Activated naive CD8-positive, alpha-beta T cell treated with anti-CD3 and anti-CD28 coated beads, Interleukin-2, amount 10 ng/mL, durations not matched to agents 7 days and 5 days (primary cell): ENCODE measurements at places on chromosomes 16 and 17. TPM values are rescaled to one million over a fixed set of nuclear protein-coding genes. Genes with fewer than 3 reads are reported as not detected.
A peak's percentile ranks its signal among the peaks of the same experiment; 100 is the strongest.

GRCh38 chr16:68445458-68445857 is 2.9 kb downstream of the SMPD3 start:
- no peak overlapping the region for H3K27ac ChIP-seq
- peaks cover 47% of the 10 kb centered on the region for H3K27me3 ChIP-seq
- no peak overlapping the region for H3K4me3 ChIP-seq

DNA sequence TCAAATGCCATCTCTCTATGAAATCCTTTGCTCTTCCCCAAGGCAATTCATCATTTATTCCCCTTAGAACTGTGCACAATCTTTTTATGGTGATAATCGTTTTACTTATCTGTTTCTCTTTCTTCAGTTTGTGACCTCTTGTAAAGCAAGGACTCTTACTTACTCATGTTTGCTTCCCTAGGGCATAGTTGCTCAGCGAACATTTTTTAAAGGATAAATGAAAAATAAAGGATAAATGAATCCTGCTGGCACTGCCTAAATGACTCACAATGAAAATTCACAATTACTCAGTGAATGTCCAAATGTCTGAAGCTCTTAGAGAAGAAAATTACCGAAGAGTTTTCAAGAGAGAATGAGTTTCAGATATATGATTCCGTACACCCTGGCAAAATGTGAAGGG is 671.7 kb downstream of the CDH11 start:
- no peaks in the 10 kb centered on the region for H3K36me3 ChIP-seq
- H3K4me3 ChIP-seq: no peak overlapping the region
- H3K27ac ChIP-seq: no peak overlapping the region
- H3K4me1 ChIP-seq: no peaks in the 10 kb centered on the region
- no peak for DNase-seq

DNA sequence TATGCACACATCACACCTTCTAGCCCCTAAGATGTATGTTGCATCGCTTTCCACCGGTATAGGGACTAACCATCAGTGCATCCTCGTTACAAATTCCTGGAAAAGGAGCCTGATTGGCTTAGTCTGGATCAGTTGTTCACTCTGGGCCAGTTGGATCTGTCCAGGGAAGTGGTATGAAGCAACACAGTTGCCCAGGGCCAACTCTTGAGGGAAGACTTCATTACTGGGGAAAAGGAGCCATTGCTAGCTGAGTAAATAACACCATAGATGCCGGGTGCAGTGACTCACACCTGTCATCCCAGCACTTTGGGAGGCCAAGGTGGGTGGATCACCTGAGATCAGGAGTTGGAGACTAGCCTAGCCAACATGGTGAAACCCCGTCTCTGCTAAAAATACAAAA is 275.2 kb upstream of the RBFOX1 start:
- H3K4me3 ChIP-seq: no peak overlapping the region
- no peak overlapping the region for H3K27ac ChIP-seq
- no peaks in the 10 kb centered on the region for H3K27me3 ChIP-seq
- H3K36me3 ChIP-seq: no peaks in the 10 kb centered on the region
- no peak for DNase-seq

- H3K27me3 ChIP-seq: peaks cover 2% of the 10 kb centered on the region
- H3K4me1 ChIP-seq: peaks cover 22% of the 10 kb centered on the region
- peak overlapping the region; percentile 88 for H3K27ac ChIP-seq
- no peak for DNase-seq
- H3K36me3 ChIP-seq: no peaks in the 10 kb centered on the region
These were observed 17.7 kb downstream of the SGCA start for GRCh38 chr17:50183421-50183994.

GRCh38 chr16:48596326-48596725 is 13.7 kb downstream of the N4BP1 start:
- peaks cover 40% of the 10 kb centered on the region for H3K4me1 ChIP-seq
- H3K27ac ChIP-seq: peak overlapping the region; percentile 64
- no peaks in the 10 kb centered on the region for H3K27me3 ChIP-seq
- peak overlapping the region; percentile 60 for H3K4me3 ChIP-seq
- peaks cover 59% of the 10 kb centered on the region for H3K36me3 ChIP-seq
- no peak for DNase-seq

DNA sequence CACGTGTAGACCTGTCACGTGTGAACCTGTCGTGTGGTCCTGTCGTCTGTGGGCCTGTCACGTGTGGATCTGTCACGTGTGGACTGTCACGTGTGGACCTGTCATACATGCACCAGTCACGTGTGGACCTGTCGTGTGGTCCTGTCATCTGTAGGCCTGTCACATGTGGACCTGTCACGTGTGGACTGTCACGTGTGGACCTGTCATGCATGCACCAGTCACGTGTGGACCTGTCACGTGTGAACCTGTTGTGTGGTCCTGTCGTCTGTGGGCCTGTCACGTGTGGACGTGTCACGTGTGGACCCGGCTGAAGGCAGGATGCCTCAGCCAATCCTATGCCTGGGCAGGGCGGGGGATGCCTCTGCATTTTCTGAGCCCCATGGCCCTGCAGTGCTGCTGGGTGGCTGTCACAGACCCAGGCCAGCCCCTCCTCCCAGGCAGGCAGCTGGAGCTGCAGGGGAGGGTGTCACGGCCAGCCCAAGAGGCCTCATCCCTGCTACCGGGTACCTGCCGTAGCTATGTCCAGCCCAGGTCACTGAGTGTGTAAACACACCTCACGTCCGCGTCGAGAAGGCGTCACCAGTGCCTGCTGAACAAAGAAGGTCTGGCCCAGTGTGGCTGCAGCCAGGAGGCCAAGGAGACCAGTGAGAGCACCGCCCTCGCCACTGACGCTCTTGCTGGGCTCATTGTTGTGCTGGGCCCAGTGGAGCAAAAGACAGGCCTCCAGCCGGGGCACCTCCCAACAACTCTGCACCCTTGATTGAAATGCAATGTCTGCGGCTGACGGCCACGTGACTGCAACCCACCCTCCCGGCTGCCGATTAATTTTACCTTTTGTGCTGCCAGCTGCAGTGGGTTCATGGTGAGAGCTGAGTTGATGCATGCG is 18.6 kb upstream of the ACSF3 start:
- no peaks in the 10 kb centered on the region for H3K27me3 ChIP-seq
- H3K4me1 ChIP-seq: no peaks in the 10 kb centered on the region
- no peak overlapping the region for H3K4me3 ChIP-seq

DNA sequence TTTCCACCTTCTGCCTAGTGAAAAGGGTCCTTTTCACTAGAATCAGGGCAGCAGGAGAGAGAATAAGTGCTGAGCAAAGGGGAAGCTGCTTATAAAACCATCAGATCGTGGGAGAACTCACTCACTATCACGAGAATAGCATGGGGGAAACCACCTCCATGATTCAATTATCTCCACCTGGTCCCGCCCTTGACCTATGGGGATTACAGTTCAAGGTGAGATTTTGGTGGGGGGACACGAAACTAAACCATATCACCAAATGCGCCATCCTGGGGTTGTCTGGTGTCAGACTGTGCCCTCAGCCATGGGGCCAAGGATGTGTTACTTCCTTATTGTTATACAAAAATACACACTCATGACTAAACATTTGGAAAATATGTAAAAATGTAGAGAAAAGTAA is 10.4 kb upstream of the KATNB1 start:
- peaks cover 2% of the 10 kb centered on the region for H3K4me1 ChIP-seq
- H3K27me3 ChIP-seq: no peaks in the 10 kb centered on the region
- H3K4me3 ChIP-seq: no peak overlapping the region
- no peak overlapping the region for H3K27ac ChIP-seq
- no peaks in the 10 kb centered on the region for H3K36me3 ChIP-seq

- peaks cover 5% of the 10 kb centered on the region for H3K27me3 ChIP-seq
- H3K27ac ChIP-seq: no peak overlapping the region
- H3K36me3 ChIP-seq: no peaks in the 10 kb centered on the region
- no peaks in the 10 kb centered on the region for H3K4me1 ChIP-seq
- no peak overlapping the region for H3K4me3 ChIP-seq
These were observed 536.7 kb upstream of the HSBP1 start for GRCh38 chr16:83271123-83271522.

- no peak overlapping the region for H3K4me3 ChIP-seq
- H3K4me1 ChIP-seq: no peaks in the 10 kb centered on the region
- DNase-seq: no peak
- H3K27ac ChIP-seq: no peak overlapping the region
These were observed 179.1 kb downstream of the RBFOX1 start for GRCh38 chr16:7511549-7512260.

DNA sequence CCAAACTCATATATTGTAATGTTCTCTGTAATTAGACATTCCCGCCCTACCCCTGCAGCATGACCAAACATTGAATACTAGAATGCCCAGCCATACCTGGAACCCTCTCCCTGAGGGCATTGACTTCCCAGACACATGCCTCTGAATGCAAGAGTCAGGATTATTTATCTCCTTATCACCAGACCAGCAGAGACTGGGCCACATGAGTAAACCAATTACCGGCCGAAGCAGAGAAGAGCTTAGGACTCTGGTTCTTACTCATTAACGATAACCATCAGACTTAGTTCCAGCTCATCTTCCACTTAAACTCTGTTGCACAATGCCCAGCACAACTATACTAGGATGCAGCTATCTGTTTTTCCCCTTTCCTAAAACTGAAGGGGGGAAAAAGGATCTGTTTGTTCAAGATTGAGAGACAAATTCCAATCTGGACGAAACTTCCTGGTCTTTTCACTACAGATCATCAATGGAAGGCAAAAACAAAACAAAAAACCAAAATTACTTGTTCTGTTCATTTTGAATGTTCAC is 88.2 kb upstream of the CORO6 start:
- DNase-seq: no peak
- H3K4me3 ChIP-seq: no peak overlapping the region
- H3K27ac ChIP-seq: no peak overlapping the region
- no peaks in the 10 kb centered on the region for H3K27me3 ChIP-seq

DNA sequence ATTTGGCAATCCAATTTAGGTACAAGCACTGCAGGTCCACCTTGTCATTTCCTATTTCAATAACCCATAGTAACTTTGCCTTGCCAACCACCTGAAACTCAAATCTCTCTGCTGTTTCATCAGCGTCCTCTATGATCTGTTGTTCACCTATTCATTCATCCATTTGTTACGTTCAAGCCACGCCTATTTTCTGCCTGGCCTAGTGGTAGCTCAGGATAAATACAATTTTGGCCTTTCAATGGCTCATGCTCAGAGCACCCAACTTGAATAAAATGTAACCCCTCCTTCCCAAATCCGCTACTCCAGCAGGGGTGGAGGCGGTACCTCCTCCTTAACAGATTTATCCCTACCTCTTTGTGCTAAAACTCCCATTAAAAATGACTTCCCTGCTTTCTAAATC is 3.6 kb upstream of the FBXO47 start:
- no peak overlapping the region for H3K4me3 ChIP-seq
- no peak for DNase-seq
- no peak overlapping the region for H3K27ac ChIP-seq
- peaks cover 2% of the 10 kb centered on the region for H3K27me3 ChIP-seq
- H3K4me1 ChIP-seq: peaks cover 19% of the 10 kb centered on the region

DNA sequence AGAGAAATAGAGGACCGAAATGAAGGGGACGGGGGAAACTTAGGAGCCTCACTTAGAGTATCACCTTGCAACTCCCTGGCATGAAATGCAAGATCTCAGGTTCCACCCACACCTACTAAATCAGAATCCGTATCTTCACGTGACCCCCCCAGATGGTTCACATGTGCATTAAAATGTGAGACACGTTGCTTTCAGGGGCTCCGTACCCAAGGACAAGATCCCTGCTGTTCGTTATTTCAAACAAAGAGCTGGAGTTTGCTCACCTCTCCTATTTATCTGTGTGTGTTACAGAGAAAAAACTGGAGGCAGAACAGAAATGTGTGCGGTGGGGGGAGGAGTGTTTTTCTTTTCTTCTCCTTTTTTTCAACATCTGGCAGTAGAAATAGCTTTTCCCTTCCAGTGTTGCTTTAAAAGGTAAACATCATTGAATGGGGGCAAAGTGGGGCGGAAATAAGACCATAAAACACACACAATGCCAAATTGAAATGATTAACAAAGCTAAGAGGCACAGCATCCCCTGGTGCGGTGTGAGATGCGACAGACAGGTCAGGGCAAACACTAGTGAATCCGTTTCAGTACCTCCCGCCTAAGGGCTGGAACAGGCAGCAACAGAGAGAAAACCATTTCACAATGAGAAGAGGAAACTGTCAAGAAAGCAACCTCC is 145.4 kb downstream of the SOX9 start:
- no peaks in the 10 kb centered on the region for H3K36me3 ChIP-seq
- no peak overlapping the region for H3K27ac ChIP-seq
- H3K27me3 ChIP-seq: no peaks in the 10 kb centered on the region
- H3K4me3 ChIP-seq: no peak overlapping the region

DNA sequence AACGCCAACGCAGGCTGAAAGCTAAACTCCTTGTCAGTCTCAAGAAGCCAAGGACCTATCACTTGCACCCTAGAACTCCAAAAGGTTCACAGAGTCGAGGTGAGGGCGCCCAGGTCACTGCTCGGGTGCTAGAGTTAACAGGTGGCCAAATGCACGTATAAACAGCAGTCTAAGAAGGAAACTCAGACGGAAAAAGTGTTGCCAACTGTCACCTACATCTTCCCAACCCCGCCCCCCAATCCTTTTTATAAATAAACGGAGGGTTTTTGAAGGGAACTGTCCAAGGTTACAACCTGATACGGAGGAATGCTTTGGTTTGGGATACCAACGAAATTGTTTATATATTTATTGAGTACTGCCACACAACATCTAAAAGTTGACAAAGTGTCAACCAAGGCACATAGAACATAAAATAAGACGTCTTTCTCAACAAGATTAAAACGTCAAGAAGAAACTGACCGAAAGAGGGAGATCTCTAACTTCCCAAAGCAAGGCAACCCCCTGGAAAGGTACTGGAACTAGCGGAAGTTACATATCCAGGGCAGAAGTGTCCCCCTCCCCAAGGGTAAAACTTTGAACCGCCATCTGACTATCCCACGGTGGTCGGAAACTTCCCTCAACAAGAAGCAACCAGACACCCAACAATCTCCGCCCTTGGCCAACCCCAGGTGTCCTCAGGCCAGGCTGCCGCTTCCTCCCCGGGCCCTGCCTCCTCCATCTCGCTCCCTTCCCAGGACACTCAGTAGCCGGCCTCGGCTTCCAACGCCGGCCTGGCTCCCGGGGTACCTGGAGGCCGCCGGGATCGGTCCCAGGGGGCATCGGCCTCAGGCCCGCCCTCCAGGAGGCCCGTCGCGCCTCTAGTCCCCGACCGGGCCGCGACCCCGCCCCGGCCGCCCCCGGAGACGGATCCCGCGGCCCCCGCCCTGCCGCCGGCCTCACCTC is 982 bp downstream of the SPAG9 start:
- no peaks in the 10 kb centered on the region for H3K36me3 ChIP-seq
- no peaks in the 10 kb centered on the region for H3K27me3 ChIP-seq
- DNase-seq: peak; percentile 38
- H3K4me3 ChIP-seq: peak overlapping the region; percentile 86

The TM4SF5 gene
- not detected for total RNA-seq

The SLC35G3 gene
- total RNA-seq: not detected

The TP53TG3F gene
- total RNA-seq: not detected

The CDC42EP4 gene
- 1.5 TPM for total RNA-seq
